ENCODE measurements at places on chromosomes 2 and 18.
A peak's percentile ranks its signal among the peaks of the same experiment; 100 is the strongest.

GRCh38 chr2:179322289-179322688 is 57.7 kb upstream of the SESTD1 start:
- DNase-seq, result no peak

GRCh38 chr18:58024139-58024538 is 19.9 kb upstream of the NEDD4L start:
- DNase-seq, result no peak

- peak; percentile 76 for DNase-seq
Observed at GRCh38 chr2:190180313-190181122, 118.0 kb upstream of the MSTN start.

- no peak for DNase-seq
Observed at GRCh38 chr2:67895227-67895941, 167.4 kb downstream of the C1D start.

GRCh38 chr2:74052732-74053710 is 68.3 kb downstream of the TET3 start:
- no peak for DNase-seq

DNA sequence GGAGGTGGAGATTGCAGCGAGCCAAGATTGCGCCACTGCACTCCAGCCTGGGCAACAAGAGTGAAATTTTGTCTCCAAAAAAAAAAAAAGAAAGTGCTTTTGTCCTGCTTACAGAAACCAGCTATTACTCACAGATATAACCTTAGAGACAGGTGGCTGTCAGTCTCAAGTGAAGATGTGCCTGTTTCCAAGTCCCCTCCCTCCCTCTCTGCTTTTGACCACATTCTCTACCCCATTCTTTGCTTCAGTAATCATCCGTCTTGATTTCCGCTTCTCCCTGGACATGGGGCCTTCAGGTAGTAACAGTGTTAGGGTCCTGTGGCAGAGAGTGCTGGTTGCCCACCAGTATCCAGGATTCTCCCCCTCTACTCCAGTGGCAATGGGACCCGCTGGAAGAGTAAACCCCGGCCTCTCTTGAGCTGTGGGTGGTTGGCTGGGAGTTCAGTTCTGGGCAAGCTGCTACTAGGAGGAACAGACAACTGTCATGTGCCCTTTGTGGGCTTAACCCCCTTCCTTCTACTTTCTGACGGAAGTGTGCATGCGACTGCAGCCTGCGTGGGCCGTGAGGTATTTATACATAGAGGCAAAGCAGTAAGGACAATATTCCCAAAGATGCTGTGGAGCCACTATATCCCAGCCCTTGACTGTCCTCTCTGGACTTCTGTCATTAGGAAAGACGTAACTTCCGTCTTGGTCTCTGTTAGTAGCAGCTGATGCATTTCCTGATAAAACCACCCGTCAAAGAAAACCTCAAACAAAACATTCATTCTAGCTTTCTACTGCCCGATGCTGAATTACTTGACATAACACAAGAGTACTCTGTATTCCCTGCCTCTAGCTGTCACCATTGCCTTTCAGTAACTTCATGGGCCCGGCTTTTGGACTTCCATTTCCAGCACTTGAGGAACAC is 17.8 kb downstream of the PDCL3 start:
- DNase-seq, result peak; percentile 30

GRCh38 chr2:236612737-236613136 is 43.1 kb downstream of the ACKR3 start:
- DNase-seq, result no peak
